ENCODE measurements at places on chromosomes 2 and 18.

- no peak for DNase-seq
Measured at GRCh38 chr2:83823229-83823628, 635.9 kb downstream of the SUCLG1 start.

GRCh38 chr2:2528846-2529245, 197.8 kb upstream of the MYT1L start:
- no peak for DNase-seq

- DNase-seq, result no peak
Measured at GRCh38 chr18:58847383-58848071, 17.1 kb upstream of the ZNF532 start.

DNA sequence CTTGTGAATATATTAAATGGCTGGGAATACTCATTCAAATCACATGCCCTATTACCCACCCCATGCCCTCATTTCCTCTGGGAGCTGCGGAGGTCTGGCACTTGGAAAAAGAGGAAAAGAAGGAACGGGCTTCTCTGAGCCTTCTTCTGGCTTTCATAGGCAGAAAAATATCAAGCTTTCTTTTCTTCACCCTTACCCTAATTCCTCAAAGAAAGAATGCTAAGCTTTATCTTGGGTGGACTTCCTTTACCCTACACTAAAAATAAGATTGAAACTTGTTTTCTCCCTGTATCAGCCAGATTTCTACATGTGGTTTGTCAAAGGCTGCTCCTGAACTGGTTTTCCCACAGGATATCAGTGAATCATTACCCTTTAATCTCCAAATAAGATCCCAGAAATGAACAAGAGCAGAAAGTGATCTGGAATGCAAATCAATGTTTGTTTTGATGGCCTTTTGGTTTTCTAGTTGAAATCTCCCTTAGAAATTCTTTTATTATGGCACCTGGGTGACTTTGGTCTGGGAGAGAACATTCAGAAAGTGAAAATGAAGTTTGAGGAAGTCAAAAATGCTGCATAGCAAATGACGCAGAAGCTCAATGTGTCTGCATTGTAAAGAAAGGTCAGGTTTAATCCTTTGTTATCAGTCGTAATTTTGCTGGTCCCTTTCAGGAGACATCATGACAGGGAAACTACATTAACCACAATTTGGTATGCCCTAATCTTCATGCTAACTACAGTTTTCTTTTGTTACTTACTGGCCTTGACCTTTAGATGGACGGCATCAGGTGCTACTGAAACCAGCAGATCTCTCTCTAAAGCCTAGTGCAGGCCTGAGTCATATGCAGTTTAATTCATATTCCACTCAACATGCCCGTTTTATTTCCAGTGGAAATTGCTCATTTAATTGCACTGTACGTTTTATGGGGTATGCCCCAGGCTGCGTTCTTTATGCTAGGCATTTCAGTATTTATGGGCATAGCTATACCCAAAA, 46.6 kb upstream of the HNRNPA3 start:
- no peak for DNase-seq

GRCh38 chr18:26741758-26742157, 123.7 kb downstream of the AQP4 start:
- no peak for DNase-seq

DNA sequence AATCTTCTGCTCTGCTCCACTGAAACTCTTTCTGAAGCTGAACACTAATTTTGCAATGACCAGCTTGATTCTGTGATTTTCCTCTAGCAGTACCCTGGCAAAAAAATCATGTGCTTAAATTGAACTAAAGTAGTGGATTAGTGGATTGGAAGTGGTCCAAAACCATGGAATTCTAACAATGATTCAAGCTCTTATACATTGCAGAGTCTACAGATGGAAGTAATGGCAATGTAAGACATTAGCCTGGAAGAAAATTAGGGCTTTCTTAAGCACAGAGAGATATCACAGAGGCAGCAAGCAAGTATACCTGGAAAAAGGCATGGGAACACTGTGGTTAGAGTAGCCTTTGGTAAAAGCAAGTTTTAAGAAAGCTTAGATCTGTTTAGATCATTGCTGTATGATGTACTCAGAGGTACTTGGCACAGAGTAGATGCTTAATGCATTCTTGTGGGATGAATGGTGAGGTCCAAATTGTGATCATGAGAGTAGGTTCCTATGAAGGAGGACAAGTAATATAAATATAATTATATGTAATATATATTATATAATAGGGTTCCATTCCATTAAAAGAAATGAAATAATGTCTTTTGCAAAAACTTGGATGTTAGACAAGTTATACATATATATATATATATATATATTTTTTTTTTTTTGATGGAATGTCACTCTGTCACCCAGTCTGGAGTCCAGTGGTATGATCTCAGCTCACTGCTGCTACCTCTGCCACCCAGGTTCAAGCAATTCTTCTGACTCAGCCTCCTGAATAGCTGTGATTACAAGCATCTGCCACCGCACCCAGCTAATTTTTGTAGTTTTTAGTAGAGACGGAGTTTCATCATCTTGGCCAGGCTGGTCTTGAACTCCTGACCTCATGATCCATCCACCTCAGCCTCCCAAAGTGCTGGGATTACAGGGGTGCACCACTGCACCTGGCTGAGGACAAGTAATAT, 172.2 kb upstream of the SCN7A start:
- no peak for DNase-seq

DNA sequence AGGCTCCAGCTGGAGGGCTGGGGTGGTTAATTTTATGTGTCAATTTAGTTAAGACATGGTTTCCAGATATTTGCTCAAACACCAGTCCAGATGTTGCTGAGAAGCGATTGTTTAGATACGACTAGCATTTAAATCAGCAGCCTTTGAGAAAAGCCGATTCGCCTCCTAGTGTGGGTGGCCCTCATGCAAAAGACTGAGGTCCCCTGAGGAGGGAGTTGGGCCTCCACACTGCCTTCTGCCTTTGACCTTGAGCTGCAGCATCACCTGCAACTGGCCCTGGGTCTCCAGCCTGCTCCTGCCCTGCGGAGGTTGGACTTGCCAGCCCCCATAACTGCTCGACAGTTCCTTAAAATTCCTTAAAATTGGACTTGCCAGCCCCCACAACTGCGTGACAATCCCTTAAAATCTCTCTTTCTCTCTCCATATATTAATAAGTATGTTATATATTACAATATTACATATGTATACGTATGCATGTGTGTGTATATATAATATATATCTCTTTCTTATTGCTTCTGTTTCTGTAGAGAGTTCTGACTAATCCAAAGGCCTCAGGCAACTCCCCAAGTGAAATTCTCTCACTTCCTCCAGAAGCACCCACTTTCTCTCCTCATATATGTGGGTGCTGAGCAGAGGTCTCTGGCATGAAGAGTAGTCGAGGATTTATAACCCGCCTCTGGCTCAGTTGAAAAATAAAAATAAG, 14.4 kb downstream of the FBLN7 start:
- DNase-seq, result no peak

- no peak for DNase-seq
Measured at GRCh38 chr2:78992451-78992806, 33.1 kb upstream of the REG3G start.

- DNase-seq, result peak; percentile 21
Measured at GRCh38 chr18:46335534-46336101, 231.4 kb downstream of the HAUS1 start.

DNA sequence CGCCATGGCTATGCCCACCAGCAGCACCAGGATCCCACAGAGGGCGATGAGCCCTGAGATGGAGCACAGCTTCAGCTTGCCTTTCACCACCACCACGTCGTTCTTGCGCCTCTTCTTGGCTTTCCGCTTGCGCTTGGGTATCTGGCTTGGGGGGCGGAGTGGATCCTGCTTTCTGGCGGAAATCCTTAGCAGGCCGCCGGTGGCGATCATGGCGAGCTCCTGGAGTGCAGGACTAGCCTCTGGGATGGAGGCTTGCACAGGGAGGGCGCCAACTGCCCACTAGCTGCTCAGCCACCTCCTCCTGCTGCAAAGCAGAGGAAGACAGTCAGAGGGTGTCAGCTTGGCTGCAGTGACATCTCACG, 3.5 kb downstream of the TMEM200C start:
- no peak for DNase-seq

DNA sequence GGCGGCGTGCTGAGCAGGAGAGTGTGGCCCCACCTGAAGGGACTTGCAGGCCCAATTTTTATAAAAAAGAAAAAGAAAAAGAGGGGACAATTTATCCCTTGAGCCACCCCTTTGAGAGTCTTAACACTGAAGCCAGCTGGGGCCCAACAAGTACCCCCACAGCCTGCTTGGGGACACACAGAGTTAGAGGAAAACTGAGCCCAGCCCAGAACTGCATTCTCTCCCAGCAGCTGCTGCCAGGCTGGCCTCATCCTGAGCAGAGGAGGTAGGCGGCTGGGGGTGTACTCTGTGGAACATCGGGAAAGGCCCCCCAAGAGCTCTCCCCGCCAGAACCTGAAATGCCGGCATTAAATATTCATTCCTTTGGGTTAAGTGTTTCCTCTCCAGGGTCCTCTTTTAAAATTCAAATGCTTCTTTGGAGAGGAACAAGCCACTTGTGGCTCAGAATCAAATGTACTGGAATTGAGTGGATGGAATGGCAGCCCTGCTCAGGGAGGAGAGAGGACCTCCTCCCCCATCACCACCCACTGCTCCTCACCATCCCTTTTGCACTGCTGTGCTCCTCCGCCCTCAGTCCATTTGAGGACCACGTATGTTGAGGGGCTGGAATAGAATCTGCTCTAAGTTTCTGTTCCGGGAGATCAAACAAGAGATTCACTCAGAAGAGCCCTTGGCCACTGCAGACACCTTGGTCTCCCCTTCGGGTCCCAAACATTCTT, 45.6 kb downstream of the C1QL2 start:
- no peak for DNase-seq

GRCh38 chr2:70964596-70965386, 13.6 kb upstream of the ANKRD53 start:
- no peak for DNase-seq

- DNase-seq, result no peak
Measured at GRCh38 chr2:158499383-158499782, 42.6 kb downstream of the PKP4 start.

DNA sequence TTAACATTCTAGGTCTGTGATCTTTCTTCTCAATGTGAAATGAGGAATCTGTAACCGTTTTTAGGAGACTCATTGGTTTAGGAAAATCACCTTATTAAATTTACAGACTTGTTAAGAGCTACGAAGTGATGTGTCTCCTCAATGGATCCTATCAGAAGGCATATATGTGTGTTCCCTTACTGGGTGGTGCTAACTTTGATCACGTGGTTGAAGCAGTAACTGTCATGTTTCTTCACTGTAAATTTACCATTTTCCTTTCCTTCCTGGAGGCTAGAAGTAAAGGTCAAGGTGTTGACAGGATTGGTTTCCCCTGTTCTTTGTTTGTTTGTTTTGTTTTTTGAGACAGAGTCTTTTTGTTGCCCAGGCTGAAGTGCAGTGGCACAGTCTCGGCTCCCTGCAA, 1.4 kb upstream of the MTHFD2 start:
- DNase-seq, result no peak

DNA sequence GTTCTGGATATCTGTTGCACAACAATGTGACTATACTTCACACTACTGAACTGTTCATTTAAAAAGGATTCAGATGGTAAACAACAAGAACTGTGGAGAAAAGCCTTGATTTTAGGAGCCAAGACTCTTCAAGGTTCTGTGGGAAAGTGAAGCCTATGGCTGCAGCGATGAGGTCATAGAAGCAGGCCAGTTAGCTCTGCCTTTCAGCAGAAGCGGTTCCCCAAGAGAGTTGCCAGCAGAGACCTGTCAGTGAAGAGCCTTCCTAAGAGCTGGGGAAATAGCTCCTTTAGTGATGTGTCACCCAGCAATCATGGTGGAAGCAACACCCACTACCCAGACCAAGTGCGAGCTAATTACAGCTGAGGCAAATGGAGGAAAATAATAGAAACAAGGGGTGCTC, 346.5 kb upstream of the ETAA1 start:
- no peak for DNase-seq

DNA sequence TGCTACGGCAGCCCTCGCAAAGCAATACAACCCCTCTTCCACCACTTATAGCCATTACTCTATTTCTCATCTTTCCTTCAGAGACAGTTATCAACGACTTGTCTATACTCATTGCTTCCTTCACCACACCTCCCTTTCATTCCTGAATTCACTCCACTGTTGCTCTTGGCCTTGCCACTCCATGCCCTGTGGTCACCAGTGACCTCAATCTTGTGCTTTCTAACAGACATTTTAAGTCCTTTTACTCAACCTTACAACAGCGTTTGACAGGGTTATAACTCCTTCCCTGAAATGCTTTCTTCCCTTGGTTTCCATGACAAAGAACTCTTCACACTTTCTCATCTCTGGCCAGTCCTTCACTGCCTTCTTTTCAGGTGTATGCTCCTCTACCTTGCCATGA, 90.6 kb upstream of the CCDC141 start:
- DNase-seq, result no peak

- no peak for DNase-seq
Measured at GRCh38 chr2:205748639-205749038, 66.3 kb downstream of the NRP2 start.

- DNase-seq, result no peak
Measured at GRCh38 chr2:69253112-69253511, 133.9 kb downstream of the GFPT1 start.

- no peak for DNase-seq
Measured at GRCh38 chr18:46413684-46414083, 243.3 kb downstream of the LOXHD1 start.

- no peak for DNase-seq
Measured at GRCh38 chr2:226915846-226916360, 80.0 kb downstream of the RHBDD1 start.

GRCh38 chr2:73239776-73240175, 5.7 kb downstream of the CCT7 start:
- DNase-seq, result no peak

GRCh38 chr2:24597181-24597870, 106.3 kb downstream of the NCOA1 start:
- DNase-seq, result no peak

DNA sequence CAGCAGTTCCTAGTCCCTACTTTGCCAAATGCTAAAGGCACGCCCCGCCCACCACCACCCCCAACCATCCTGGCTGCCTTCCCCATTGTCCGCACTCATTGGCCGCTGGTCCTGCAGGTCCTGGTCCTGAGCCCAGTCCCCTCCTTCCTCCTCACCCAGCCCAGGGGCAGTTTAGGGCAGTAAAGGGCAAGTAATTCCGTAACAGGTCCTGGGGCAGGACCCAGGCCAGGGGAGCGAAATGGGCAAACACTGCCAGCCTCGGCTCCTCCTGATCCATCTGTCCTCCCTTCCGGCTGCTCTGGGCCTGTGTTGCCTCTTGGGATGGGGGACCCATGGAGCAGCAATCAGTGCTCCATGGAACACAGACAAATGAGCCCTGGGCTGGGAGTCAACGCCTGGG, 6.1 kb downstream of the ADCY3 start:
- no peak for DNase-seq

- DNase-seq, result peak; percentile 55
Measured at GRCh38 chr2:37526323-37526722, 145.1 kb downstream of the CDC42EP3 start.

GRCh38 chr2:104859766-104860450, 6.0 kb downstream of the POU3F3 start:
- no peak for DNase-seq

- DNase-seq, result no peak
Measured at GRCh38 chr2:129812071-129812470, 167.4 kb upstream of the RAB6C start.

All from RKO (cell line).